ENCODE measurements at places on chromosomes 16 and 17.

- peak; percentile 83 for DNase-seq
Observed at GRCh38 chr16:14529010-14529669, 100.9 kb downstream of the PARN start.

DNA sequence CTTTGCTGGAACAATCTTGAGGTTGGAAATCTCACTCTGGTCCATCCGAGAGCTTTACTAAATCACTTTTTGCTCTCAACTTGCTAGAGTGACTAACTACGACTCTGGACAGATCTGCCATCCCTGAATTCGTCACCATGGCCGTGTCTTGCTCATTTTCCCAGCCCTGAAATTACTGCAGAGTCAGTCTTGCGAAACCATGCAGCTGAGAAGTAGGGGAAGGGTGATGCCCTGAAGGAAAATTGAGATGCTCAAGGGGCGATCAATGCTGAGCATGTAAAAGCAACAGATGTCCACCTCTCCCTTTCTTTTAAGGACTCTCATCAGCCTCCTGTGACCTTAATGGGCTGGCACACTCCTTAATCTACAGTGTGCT lies 18.8 kb downstream of the PCTP start:
- DNase-seq, result no peak

GRCh38 chr17:73205459-73205961 lies 12.7 kb downstream of the COG1 start:
- peak; percentile 99 for DNase-seq

DNA sequence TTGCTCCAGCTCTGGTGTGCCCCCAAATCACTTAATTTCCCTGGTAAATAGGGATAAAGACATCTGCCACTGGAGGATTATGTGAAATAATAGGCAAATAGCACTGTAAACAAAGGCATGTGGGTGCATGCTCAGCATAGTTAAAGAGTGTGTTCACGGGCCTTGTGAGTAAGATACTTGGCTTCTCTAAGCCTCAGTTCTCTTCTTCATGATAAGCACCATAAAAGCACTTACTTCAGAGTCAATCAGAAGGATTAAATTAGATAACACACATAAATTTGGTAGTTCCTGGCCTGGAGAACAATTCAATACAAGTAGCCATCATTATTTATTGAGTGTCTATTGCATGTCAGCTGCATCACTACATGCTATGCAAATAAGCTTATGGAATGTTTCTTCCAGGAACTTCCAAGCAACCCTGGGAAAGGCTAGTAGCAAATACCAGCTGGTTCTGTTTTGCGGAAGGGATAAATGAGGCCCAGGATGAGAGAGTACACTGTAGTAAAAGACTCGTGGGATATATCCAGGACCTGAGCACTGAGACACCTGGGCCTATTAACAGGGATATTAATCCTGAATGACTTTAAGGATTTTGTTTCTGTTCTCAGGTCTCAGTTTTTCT lies 14.5 kb downstream of the CCL11 start:
- DNase-seq, result no peak

DNA sequence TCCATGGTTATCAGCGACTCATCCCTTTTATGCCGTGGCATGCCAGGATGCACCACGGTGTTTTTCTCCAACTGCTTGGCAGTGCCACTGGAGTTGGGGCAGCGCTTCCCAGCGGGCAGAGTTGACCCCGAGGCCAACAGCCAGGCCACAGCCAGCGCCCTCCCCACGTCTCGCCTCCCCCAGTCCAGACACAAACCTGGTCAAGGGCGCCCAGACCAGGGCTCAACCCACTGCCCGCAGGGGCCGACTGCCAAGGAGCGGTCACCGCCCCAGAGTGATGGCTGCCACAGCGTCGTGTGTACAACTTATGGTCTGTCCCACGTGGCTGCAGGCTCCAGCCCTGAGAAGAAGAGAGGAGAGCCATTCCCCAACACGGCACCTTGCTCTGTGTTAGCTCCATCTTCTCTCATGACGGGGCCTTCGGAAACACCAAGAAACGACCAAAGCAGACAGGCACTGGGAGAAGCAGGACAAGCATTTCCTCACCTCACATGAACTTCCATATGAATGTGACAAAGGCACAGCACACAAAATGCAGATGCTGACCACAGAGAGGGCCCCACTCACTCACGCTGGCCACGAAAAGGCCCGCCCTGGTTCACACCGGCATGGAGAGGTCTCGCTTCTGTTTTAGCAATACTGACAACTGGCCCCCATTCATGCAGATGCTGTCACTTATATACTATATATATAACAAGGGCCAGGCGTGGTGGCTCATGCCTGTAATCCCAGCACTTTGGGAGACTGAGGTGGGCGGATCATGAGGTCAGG lies 27.0 kb downstream of the AXIN1 start:
- no peak for DNase-seq

GRCh38 chr17:78234261-78234865 lies 2.9 kb downstream of the TMEM235 start:
- DNase-seq, result no peak

GRCh38 chr17:72967977-72968585 lies 124.4 kb downstream of the SLC39A11 start:
- DNase-seq, result no peak

- DNase-seq, result no peak
Observed at GRCh38 chr17:17078832-17079231, 36.6 kb downstream of the MPRIP start.

- no peak for DNase-seq
Observed at GRCh38 chr17:72952220-72952619, 140.3 kb downstream of the SLC39A11 start.

DNA sequence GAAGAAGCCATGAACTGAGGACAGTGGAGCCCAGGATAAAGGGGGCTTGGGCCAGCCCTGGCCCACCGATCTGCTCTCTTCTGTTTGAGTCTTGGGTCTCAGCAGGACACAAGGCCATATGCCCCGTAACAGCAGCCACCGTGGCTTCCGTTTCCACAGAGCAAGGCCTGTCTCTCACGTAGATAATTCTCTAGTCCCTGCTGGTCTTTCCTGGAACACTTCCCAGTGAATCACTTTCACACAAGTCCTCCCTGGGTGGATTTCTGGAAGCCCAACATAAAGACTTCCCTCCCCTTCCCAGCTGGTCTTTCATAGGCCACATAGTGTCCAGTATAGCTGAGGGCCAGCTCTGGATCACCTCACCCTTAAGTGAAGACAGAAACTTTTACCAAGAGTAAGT lies 19.9 kb upstream of the C16orf78 start:
- DNase-seq, result no peak

DNA sequence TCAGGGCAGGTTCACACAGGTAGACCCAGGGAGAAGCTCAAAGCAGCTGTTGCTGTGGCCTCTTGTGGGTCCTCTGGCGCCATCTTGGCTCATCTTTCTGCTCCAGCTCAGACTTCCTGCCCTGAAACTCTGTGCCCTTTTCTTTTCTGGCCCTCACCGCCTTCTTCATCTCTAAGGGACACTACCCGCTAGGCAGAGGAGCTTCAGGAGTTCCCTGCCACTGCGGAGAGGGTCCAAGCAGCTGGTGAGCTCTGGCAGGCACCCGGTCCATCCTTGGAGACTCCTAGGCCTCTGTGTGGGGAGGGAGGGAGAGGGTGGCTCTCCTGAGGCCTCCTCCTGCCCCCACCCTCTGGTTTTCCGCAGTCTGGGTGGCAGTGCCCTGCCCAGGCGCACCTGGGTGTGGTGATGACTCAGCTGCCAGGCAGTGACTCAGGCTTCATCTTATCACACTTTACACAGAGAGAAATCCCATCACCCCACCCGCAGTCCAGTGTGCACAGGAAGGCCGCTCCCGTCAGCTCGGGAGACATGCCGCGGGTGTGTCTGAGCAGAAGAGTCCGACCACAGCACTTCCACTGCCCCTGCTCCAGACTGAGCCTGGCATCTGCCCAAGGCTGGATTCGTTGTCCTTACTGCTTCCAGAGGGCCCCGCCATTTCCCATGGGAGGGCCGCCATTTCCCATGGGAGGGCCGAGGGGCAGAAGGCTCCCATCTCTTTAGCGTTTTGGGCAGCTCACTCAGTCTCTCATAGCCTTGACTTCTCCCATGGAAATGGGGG lies 7.3 kb downstream of the NT5C start:
- peak; percentile 97 for DNase-seq

GRCh38 chr16:67661101-67661761 lies 471 bp downstream of the PARD6A start:
- peak; percentile 76 for DNase-seq

DNA sequence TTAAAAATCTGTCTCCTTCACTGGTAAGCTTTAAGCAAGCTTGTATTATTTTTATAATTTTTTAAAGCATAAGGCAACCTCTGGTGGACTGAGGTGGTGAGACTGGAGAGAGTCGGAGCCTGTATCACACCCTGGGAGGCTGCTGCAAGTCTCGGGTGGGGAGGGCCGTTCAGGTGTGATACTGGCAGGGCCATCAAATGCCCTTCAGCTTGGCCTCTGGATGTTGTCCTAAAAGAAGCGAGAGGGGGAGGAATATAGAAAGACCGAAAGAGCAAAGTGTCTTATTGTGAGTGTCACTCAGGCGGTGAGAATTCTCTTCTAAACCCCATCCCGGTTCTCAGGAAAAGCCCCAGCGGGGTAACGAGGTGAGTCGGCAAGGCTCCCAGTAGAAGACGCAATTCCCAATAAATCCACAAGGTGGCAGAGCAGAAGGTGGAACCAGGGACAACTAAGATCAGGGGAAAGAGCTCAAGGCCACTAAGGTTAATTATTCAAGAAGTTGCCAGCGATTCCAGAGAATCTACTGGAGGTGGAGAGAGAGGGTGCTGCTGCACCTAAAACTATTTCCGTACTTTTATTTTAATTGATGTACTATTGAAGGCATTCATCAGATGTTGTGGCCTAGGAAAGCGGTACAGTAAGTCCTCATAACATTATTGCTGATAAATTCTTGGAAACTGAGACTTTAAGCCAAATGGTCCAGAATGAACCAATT lies 14.1 kb downstream of the C17orf67 start:
- DNase-seq, result peak; percentile 81

- DNase-seq, result peak; percentile 32
Observed at GRCh38 chr16:19582050-19582831, 26.7 kb downstream of the VPS35L start.

DNA sequence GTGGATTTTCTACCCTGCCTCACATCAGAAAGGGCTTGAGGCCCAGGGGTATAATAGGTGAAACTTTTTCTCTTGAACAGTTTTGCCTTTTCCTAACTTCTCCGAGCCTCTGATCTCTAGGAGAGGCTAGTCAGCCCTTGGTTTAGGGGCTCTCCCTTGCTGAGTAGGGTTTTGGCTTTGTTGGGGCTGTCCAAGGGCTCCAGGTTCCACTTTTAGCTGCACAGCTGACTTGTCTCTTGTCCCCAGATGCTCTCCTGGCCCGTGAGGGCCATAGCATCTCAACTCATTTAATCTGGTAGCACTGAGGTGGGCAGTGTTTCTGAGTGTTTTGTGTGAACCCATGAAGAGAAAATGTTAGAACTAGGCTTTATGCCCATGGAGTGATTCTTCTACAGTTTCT lies 103.9 kb downstream of the MSI2 start:
- DNase-seq, result no peak

DNA sequence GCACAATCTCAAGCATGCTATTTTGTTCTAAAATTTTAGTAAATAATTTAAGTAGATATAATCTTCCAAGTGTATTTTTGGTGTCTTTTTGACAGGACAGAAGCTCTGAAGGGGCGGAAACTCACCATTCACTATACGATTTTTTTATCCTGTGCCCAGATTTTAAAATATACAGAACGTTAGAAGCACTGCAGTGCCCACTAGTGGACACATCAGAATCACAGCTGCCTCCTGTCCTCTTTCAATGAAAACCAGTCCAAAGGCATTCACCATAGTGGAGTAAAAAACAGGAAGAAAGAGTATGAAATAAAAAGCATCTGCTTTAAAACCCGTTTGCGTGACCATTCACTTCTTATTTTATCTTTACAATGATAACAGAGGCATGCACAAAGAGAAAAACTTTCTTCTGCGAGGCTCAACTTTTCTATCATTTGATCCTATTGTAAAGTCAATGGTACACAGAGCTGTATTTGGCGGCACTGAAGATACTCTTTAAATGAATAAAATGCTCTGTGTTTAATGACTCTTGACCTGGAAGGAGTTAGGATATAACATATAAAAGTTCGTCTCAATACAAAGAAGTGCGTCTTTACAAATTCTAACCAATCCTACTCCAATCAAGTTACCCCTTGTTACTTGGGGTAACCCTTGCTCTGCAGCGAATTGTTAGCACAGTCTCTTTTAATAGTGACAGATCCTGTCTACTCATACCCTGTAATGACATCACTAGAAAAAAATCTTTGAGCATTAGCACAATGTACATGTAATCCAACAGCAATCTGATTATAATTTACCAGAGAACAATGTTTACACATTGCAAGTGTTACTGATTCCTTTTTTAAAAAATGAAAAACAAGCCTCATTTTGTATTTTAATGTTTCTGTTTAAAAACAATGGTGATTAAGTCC lies 339.8 kb upstream of the PSMD7 start:
- DNase-seq, result peak; percentile 78

GRCh38 chr16:1772362-1772907 lies at the start of gene EME2:
Gene EME2 (plus strand): TSS chr16:1772810. CDS start chr16:1773228, 418 bp downstream.
- DNase-seq, result peak; percentile 74

GRCh38 chr16:50408001-50408561 lies 39.3 kb upstream of the BRD7 start:
- no peak for DNase-seq

- DNase-seq, result peak; percentile 99
Observed at GRCh38 chr17:8186787-8187516, 3.0 kb downstream of the BORCS6 start.

DNA sequence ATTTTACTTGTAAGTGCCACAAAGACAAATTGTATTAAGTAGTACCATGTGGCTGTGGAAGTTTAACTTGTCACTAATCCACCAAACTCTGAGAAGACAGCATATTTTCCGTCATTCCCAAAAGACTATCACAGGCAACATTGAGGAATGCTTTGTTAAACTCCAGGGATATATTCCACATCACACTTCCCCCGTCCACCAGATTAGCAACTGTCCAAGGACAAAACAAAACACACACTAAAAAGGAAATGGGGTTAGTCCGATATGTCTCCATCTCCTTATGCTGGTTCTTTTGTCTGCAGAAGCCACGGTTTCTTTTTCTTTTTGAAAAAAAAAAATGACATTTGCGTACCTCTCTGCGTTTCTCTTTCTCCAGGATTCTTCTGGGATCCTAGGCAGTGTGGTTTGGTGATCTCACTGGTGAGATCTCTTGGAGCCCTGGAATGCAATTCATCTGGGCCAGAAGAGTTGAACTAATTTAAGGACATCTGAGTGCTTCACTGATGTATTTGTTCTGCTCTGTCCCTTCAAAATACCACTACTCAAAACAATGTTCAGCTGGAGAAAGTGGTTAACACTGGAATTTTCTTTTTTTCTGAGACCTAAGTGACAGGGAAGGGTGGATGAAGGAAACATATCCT lies 40.6 kb downstream of the PRKCB start:
- no peak for DNase-seq

GRCh38 chr17:7825206-7825990 lies 8.6 kb upstream of the KDM6B start:
- DNase-seq, result peak; percentile 68
